ENCODE measurements at places on chromosomes 1 and 21. TPM values are rescaled to one million over a fixed set of nuclear protein-coding genes. Genes with fewer than 3 reads are reported as not detected.

GRCh38 chr1:183884526-183884925 is 79.6 kb downstream of the RGL1 start:
- H3K27me3 ChIP-seq, result no peaks in the 10 kb centered on the region
- no peak overlapping the region for H3K4me3 ChIP-seq
- no peak overlapping the region for H3K27ac ChIP-seq
- H3K4me1 ChIP-seq, result peaks cover 9% of the 10 kb centered on the region
- H3K36me3 ChIP-seq, result no peaks in the 10 kb centered on the region
- DNase-seq, result no peak

The TRIM17 gene
- not detected for total RNA-seq

DNA sequence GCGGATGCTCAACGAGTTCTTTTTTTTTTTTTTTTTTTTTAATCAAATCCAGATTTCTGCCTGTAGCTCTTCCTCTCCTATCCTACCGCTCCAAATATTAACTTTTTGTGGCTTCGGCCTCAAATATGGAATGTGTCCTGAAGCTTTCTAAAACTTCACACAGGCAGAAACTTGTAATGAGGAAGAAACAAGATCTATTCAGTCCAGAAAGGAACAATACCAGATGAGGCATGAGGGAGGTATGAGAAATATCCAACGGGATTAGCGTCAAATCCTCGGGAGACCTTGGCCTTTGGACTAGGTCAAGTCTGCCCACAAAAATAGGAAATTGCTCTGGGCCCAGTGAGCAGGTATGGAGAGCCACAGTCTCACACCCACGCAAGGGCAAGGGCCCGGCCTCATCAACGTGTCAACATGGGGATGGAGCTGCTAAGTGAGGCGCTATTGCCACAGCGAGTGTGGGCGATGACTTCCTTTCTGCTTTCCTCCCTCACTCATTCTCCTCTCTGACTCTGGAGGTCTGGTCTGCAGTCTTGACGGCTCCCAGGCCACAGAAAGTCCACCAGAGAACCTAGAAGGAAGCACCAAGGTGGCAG is 66.6 kb downstream of the BCAR3 start:
- H3K4me3 ChIP-seq, result no peak overlapping the region
- H3K4me1 ChIP-seq, result peaks cover 60% of the 10 kb centered on the region
- peak overlapping the region; percentile 87 for H3K27ac ChIP-seq
- no peaks in the 10 kb centered on the region for H3K36me3 ChIP-seq
- no peaks in the 10 kb centered on the region for H3K27me3 ChIP-seq

DNA sequence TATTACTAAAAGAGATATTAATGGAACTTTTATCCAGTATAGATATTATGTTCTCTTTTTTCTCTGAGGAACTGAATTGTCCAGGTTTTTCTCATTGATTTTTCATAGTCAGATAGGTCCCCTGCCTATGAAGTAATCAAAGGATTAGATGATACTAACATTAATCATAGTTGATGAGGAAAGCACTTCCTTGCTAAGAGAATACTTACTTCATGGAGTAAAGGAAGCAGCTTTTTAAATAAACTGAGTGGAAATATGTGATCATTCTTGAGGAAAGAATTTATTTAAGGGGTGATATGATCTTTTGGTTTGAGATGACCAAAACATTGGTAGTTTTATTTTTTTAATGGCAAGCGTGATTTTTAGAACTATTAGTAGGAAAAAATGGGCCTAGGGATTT is 58.9 kb downstream of the SWT1 start:
- no peak overlapping the region for H3K27ac ChIP-seq
- no peaks in the 10 kb centered on the region for H3K36me3 ChIP-seq
- no peaks in the 10 kb centered on the region for H3K27me3 ChIP-seq

The CLEC20A gene
- not detected for total RNA-seq

GRCh38 chr1:211305044-211305443 is 21.6 kb upstream of the TRAF5 start:
- H3K4me3 ChIP-seq, result no peak overlapping the region
- H3K4me1 ChIP-seq, result peaks cover 11% of the 10 kb centered on the region
- H3K27ac ChIP-seq, result peak overlapping the region; percentile 18
- no peak for DNase-seq

- H3K27ac ChIP-seq, result no peak overlapping the region
- no peaks in the 10 kb centered on the region for H3K27me3 ChIP-seq
- H3K4me1 ChIP-seq, result no peaks in the 10 kb centered on the region
Measured at GRCh38 chr1:157504646-157505045, 47.7 kb downstream of the FCRL5 start.

GRCh38 chr1:35223084-35223630 is 30.2 kb upstream of the SFPQ start:
- DNase-seq, result no peak
- no peaks in the 10 kb centered on the region for H3K36me3 ChIP-seq
- no peak overlapping the region for H3K27ac ChIP-seq
- H3K4me3 ChIP-seq, result no peak overlapping the region
- no peaks in the 10 kb centered on the region for H3K4me1 ChIP-seq

- H3K27ac ChIP-seq, result peak overlapping the region; percentile 2
- DNase-seq, result no peak
- H3K4me3 ChIP-seq, result no peak overlapping the region
- H3K4me1 ChIP-seq, result peaks cover 15% of the 10 kb centered on the region
Measured at GRCh38 chr1:55147524-55147923, 67.6 kb downstream of the USP24 start.

DNA sequence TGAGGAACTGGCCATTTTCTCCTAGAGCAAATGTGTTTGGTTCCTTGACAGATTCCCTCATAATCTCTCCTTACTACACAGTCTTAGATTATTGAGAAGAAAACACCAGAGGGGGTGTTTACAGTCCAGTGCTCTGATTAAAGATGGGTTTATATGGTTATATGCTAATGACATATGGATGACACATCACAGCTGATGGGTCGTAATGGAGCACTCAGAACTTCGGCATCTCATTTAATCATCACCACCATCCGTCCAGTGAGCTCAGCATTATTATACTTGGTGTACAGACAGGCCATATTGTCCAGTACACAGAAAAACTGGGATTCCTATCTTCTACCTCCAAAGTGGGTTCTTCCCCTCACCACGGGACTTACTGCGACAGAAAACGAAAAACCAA is 22.3 kb upstream of the NR5A2 start:
- DNase-seq, result no peak
- H3K4me3 ChIP-seq, result no peak overlapping the region
- H3K27me3 ChIP-seq, result no peaks in the 10 kb centered on the region
- no peaks in the 10 kb centered on the region for H3K36me3 ChIP-seq
- H3K4me1 ChIP-seq, result no peaks in the 10 kb centered on the region
- no peak overlapping the region for H3K27ac ChIP-seq

The RSPH1 gene
- not detected for total RNA-seq

The TMPRSS2 gene
- total RNA-seq, result 0.09 TPM

DNA sequence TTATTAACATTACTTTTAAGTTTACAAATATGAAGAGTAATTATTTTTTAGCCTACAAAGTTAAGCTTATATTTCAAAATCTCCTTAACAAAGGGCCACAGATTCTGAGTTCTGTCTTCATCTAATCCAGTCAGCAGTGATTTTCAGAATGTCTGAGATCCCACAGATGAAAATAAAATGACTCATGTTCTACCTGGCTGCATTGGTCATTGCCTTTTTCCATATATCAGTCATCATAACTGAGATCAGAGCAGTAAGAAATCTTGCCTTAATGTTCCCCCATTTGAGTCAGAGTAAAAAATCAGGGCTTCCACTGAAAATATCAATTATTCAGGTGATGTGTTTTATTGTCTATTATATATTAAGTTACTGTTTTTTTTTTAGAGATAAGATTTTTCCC is 416.1 kb downstream of the MRPL39 start:
- no peak overlapping the region for H3K27ac ChIP-seq
- no peaks in the 10 kb centered on the region for H3K27me3 ChIP-seq
- H3K4me3 ChIP-seq, result no peak overlapping the region

The NT5C1A gene
- total RNA-seq, result 10.8 TPM

The GBP6 gene
- not detected for total RNA-seq

The MMP23B gene
- total RNA-seq, result not detected

The UAP1 gene
- 34.1 TPM for total RNA-seq

- no peak overlapping the region for H3K4me3 ChIP-seq
- H3K27me3 ChIP-seq, result no peaks in the 10 kb centered on the region
- no peak overlapping the region for H3K27ac ChIP-seq
- H3K36me3 ChIP-seq, result no peaks in the 10 kb centered on the region
- no peaks in the 10 kb centered on the region for H3K4me1 ChIP-seq
Measured at GRCh38 chr1:113166473-113166872, 93.5 kb downstream of the LRIG2 start.

DNA sequence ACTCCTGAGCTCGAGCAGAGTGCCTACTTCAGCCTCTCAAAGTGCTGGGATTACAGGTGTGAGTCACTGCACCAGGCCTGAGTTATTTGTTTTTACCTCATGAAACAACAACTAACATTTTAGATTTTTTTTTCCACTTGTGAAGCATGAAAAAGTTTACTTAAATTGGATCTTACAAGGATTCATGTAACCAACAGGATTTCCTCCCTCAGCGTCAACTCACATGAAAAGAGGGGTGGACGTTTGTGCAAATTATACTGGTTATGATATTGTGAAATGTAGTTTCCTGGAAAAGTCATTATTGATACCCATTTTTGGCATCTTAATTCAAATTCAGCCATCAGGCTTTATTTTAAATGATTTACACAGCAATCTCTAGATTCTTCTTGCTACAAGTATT is 6.5 kb downstream of the CNST start:
- H3K4me3 ChIP-seq, result no peak overlapping the region
- H3K27me3 ChIP-seq, result no peaks in the 10 kb centered on the region
- no peaks in the 10 kb centered on the region for H3K36me3 ChIP-seq
- DNase-seq, result no peak
- H3K4me1 ChIP-seq, result peaks cover 70% of the 10 kb centered on the region

The GON4L gene
- total RNA-seq, result 17.2 TPM

The CR2 gene
- 0.07 TPM for total RNA-seq

DNA sequence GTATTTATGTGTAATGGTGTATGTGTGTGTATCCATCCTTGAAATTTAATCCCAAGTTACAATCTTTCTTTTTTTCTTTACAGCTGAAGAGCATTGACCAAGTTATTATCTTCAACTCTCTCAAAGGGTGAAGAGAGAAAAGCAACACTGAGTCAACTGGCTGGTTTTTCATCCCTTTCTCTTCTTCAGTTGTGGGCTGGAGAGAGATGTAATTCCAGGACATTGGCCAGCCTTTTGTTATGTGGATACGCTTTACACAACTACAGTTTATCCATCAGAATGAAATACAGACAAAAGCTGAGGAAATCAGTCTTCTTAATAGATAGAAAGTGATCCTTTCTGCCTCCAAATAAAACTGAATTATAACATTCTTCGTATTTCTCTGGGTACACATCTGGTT is 357.0 kb upstream of the NCAM2 start:
- H3K4me3 ChIP-seq, result no peak overlapping the region
- H3K27me3 ChIP-seq, result no peaks in the 10 kb centered on the region
- no peaks in the 10 kb centered on the region for H3K4me1 ChIP-seq
- no peaks in the 10 kb centered on the region for H3K36me3 ChIP-seq
- no peak overlapping the region for H3K27ac ChIP-seq
- DNase-seq, result no peak

DNA sequence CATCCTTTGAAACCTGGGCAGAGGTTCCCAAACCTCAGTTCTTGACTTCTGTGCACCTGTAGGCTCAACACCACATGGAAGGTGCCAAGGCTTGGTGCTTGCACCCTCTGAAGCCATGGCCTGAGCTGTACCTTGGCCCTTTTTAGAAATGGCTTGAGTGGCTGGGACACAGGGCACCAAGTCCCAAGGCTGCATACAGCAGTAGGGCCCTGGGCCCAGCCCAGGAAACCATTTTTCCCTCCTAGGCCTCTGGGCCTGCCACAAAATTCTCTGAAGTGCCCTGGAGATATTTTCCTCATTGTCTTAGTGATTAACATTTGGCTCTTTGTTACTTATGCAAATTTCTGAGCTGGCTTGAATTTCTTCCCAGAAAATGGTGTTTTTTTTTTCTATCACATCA is 65.6 kb upstream of the ACTRT2 start:
- no peak overlapping the region for H3K4me3 ChIP-seq
- peaks cover 2% of the 10 kb centered on the region for H3K27me3 ChIP-seq
- H3K27ac ChIP-seq, result no peak overlapping the region
- no peaks in the 10 kb centered on the region for H3K36me3 ChIP-seq
- DNase-seq, result no peak
- no peaks in the 10 kb centered on the region for H3K4me1 ChIP-seq

- H3K27me3 ChIP-seq, result peaks cover 16% of the 10 kb centered on the region
Measured at GRCh38 chr1:20448671-20449071, 37.3 kb downstream of the CAMK2N1 start.

GRCh38 chr1:58585581-58586151 is 8.6 kb upstream of the TACSTD2 start:
- H3K27me3 ChIP-seq, result no peaks in the 10 kb centered on the region
- H3K4me1 ChIP-seq, result no peaks in the 10 kb centered on the region
- no peaks in the 10 kb centered on the region for H3K36me3 ChIP-seq
- DNase-seq, result no peak
- no peak overlapping the region for H3K4me3 ChIP-seq

DNA sequence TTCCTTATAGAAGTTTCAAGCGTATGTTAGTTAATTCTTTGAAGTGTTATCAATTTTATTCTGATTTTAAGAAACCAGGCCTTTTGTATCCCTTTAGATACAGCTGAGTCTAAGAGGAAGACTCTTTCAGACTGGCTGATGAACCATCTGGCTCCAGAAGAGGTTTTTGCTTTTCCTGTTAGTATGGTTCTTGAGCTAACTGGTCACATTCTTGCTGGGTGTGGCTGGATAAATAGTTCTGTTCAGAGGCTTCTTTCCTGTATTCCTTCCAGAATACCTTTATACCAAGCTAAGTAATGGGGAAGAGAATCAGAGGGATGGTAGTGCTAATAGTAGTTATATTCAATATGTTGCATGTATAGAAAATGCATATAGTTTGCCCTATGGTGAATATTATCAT is 12.4 kb downstream of the HS2ST1 start:
- H3K4me1 ChIP-seq, result no peaks in the 10 kb centered on the region
- H3K27me3 ChIP-seq, result no peaks in the 10 kb centered on the region
- no peak overlapping the region for H3K4me3 ChIP-seq
- no peak for DNase-seq
- H3K36me3 ChIP-seq, result no peaks in the 10 kb centered on the region
- H3K27ac ChIP-seq, result no peak overlapping the region

DNA sequence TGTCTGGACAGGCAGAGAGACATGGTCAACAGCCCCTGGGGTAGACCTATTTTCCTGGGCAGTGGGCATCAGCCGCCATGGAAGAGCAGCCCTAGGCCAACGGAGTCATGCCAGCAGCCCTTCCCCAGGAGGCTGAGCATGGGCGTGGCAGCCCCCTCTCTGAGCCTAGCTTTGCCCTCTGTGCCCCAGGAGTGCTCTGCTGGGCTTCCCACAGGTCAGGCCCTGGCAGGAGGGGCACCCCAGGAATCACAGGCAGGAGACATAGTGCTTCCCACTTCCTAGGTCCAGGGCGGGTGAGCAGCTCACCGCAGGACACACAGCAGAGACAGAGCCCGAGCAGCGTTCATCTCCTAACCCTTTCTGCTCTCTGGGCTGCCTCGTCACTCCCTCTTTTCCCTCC is 132.8 kb downstream of the GLIS1 start:
- no peak overlapping the region for H3K27ac ChIP-seq
- H3K4me3 ChIP-seq, result no peak overlapping the region
- no peaks in the 10 kb centered on the region for H3K4me1 ChIP-seq

- no peaks in the 10 kb centered on the region for H3K4me1 ChIP-seq
- H3K27me3 ChIP-seq, result no peaks in the 10 kb centered on the region
Measured at GRCh38 chr1:36663772-36664430, 181.2 kb upstream of the CSF3R start.
